MG63 (cell line): ENCODE measurements at places on chromosomes 7 and 10. TPM values are rescaled to one million over a fixed set of nuclear protein-coding genes. Genes with fewer than 3 reads are reported as not detected.

Gene BUB3
- 164 and 222 TPM in 2 replicates for total RNA-seq

DNA sequence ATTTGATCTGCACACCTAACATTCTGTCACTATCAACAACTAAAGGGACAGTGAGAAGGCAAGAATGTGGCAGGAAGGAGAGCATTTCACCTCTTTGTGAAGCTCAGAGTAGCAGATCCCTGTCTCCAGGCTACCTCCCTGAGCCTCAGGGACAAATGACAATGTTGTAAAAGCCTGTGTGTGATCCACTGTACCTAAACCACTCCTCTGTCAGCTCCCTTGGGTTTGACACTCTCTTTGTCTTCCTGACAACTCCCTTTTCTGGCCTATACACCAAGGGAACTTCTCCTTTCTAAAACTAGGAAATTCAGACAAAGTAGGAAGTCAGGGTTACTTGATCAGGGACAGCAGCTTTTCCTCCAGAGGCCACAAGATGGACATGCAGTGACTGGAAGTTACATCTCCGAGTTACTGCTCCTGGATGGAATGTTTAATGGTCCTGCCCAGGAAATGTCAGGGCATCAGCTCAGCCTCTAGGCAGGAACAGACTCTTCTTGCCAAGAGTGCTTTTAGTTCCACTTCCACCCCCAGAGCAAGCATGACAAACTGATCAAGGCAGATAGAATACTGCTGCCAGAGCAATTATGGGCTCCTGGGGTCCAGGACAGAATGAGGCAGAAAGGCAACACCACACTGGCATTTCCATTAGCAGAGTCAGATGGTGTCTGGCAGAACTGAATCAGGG is 1014.5 kb upstream of the LRRTM3 start:
- no peak for DNase-seq

DNA sequence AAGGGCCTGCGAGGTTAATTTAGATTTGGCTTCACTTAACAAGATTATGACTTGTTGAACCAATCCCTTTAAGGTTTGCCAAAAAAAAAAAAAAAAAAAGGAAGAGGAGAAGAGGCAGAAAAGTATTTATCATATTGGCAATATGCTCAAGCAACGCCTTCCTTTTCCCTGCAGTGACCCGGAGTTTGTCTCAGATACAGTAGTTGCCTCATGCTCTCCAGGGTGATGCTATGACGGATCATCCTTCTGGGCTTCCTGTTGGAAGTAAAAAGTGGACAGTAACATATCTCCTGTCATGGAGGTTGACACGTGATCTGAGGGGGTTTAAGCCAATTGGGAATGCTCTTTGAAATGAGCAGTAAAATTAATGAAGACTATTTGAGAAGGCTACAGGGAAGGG is 117.3 kb downstream of the BMPER start:
- DNase-seq: no peak

Gene DKK1
- 403 and 429 TPM in 2 replicates for total RNA-seq

DNA sequence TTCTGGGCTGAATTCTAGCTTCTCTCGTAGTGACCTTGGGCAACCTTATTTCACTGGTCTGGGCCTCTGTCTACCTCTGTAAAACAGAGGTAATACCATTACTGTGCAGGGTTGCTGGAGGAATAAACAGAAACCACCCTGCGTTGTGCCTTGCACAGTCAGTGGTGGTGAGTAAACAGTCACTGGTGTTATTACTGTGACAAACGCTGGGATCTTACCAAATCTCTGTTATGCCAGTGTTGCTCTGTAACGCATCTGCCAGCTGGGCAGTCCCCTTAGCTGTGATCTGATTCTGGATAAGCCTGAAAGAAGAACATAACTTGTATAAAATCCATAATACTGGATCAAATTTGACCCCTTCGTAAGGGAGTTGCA is 49.4 kb downstream of the NOD1 start:
- DNase-seq: no peak

- DNase-seq: peak; percentile 12
Measured at GRCh38 chr7:53315981-53316380, 280.5 kb downstream of the POM121L12 start.

Gene FFAR4
- 0.16 TPM in 1 of 2 replicates, not detected in the other for total RNA-seq

DNA sequence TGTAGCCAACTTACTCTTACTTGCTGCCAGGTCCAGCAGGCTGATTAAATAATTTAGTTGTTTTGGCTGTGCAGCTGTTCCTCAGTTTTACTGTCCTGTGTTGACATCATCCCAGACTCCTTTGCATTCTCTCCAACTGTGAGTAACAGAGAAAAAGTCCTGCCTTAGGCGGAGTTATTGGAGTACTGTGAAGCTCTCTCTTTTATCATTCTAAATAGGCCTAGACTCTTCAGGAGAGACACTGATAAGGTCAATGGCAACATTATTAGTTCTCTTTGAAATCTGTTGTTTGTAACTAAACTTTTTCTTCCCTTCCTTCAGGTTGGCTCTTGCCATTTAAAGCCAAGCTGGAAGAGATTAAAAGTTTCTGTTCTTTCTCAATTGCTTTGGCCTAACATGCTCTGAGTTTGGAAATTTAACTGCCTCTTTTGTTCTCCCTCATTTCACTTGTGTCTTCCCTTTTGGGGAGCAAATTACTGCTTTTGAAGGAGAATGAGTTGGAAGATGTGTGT is 215.7 kb upstream of the CSTF2T start:
- DNase-seq: no peak

- no peak for DNase-seq
Measured at GRCh38 chr10:105956550-105956949, 1208.0 kb downstream of the SORCS1 start.

DNA sequence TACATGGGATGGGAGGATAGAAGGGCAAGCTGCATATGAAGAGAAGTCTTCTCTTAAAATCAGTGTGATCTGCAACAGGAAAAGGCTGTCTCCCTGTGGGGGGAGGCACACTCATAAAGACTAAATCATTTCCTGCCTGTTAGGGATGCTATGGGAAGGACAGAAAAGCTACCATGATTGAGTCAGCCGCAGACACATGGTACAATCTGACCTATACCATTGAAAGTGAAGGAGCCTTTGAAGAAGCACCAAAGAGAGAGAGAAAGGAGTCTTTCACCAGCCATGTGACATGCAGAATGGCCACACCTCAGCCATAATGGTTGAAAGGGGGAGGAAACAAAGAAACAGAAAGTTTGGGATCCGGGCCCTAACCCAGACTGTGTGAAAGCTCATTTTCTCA is 29.1 kb downstream of the NUDCD3 start:
- DNase-seq: peak; percentile 23

Gene GSTO2
- 0.62 and 1.8 TPM in 2 replicates for total RNA-seq

Gene MRLN
- total RNA-seq: not detected in 2 replicates

- no peak for DNase-seq
Measured at GRCh38 chr7:127887631-127888030, 143.6 kb downstream of the LRRC4 start.
